ENCODE measurements at places on chromosomes 7 and 10.

DNA sequence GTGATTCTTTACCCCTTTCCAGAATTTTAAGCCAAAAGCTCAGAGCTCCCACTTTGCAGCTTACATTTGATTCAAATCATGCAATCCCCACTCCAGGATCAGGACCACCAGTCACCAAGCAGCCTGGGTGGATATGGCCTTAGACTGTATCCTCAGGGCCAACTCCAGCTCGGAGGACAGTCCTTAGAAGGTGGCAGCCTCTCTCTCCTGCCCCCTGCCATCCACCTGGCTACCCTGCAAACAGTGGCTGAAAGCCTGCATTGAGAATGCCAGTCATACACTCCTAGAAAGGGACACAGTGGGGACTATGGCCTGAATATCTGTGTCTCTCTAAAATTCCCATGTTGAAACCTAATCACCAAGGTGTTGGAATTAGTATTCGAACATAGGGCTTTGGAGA lies 50.0 kb upstream of the KCNMA1 start:
- no peak for DNase-seq

DNA sequence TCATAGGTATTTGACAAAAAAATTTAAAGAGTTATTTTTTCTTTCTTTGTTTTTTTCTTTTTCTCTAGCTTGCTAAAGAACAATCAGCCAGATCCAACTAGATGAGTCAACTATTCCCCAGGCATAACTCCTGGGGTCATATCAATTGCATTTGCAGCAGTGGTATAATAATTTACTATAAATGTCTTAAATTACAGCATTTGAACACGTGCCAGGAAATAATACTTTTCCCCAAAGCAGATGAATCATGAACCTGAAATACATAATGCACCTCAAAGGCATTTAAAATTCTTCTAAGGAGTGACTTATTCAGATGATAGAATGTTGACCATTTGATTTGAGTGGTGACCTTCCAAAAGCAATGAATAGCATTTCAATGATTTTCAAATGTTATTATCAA lies 190.1 kb downstream of the LRRTM3 start:
- no peak for DNase-seq

DNA sequence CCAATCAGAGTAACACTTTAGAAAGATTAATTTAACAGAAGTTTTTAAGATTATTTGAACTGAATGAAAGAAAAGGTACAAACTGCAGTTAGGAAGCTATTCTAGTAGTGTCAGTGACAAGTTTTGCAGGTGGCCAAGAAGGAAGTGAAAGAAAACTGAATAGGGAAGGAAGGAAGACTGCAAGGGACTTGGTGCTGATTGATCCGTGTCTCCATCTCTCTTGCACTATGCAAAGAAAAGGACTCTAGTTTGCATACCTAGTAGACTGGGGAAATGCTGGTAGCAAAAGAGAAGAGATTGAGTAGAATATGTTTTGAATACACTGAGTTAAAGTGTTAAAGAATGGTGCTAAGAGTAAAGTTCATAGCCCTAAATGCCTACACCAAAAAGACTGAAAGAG lies 33.0 kb downstream of the OR6V1 start:
- DNase-seq, result no peak

- DNase-seq, result no peak
These were observed 61.3 kb downstream of the AKR1D1 start for GRCh38 chr7:138137423-138138171.

DNA sequence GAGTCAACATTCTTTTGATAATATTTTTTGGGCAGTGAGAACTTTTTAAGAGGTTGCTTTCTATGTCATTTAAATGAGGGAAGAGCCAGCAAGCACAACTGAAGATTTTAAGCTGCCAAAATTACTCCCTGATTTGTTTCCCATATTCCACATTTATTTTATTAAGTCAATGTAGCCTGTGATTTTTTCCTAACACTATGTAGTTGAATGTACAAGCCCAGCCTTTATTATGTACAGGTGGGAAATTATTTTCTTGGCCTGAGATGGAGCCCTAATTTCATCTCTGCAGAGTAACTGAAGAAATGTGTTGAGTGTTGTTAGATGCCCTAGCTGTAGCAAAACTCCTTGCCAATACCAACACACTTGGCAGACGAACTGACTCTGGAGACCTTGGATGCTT lies 83.1 kb upstream of the MINDY3 start:
- no peak for DNase-seq

DNA sequence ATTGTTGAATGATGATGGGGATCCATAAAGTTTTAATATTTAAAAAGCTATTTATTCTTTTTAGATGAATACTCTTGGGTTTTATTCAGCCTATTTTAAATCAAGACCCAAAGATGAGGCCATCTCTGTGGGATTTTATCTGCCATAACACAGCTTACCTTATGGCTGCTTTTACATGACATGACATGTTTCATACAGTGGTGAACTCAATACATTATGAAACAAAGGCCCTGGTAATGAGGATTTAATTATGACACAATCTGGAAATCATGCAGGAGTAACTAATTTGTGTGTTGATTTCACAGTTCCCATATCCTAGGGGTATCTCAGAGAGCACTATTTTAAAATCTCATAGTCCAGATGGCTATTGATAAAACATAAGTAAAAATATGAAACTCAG lies 661.8 kb upstream of the FZD8 start:
- no peak for DNase-seq

GRCh38 chr7:45982907-45983719 lies 62.0 kb upstream of the IGFBP3 start:
- no peak for DNase-seq

- no peak for DNase-seq
These were observed 294.2 kb upstream of the ZMIZ1 start for GRCh38 chr10:78774614-78774998.

GRCh38 chr7:3980300-3980643 lies 679.2 kb downstream of the SDK1 start:
- DNase-seq, result no peak

- DNase-seq, result no peak
These were observed 268.1 kb upstream of the FZD8 start for GRCh38 chr10:35910234-35910633.

DNA sequence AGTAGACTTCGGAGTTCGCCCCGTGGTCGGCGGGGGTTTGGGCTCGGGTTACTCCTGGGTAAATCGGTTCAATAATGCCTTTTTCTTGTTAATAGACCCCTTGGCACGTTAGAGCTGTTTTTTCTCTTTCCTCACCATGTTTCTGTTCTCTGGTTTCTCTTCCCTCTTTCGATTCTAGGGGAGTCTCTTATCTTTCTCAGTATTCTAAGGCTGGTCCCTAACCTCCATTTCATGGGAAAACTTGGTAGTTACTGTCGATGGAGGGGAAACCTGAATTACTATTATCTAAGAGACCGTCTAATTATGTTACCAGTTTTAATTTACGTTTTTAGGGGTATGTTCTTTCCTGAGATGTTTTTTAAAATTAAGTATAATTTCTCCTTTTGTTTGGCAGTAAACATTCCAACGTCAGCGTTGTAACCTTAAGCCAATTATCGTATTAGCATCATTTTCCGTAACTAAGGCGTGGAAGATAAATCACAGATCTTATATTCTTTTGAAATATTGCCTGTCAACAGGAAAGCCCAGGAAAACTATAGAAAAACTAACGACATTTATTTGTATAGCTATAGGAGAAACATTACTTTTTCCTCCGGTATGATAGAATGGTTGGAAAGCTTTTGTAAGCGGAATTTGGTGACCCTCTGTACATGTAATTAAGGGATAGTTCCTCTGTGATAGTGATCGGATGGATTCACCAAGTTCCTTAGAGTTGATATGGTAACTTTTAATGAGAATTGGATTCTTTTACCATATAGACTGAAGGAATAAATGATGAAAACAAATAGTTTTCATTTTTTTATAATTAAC lies 847 bp downstream of the BTAF1 start:
- DNase-seq, result no peak

DNA sequence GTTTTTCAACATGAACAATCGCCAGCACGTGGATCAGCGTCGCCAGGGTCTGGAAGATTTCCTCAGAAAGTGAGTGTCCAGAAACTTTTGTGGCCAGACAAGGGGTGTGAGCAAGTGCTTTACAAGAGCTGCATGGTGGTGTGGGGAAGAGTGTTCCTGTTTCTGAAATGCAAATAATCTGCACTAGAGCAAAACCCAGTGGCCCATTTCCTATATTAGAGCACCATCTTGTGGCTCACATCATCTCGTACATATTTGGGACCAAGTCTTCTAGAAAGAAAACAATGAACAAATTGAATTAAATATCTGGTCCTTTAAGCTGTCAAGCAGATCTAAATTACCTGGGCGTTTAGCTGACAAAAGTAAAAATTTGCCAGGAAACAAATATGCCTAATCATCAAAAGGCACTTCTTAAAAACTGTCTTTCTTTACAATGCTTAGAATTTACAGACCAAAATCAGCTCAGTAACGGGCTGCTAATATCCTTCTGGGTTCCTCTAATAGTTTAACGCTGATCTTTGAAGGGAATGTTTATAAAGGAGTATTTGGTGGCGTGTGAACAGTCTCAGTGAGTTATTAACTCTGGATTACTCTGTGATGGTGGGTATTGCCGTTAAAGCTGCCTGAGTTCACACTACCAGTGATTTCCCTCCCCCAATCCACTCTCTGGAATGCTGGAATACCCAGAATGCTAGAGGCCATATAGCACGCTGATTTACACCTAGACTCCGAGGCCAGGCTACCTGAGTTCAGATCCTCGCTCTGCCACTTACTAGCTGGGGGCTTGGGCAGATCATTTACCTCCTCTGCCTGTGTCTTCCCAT lies 73.6 kb downstream of the SNX10 start:
- peak; percentile 12 for DNase-seq

- DNase-seq, result no peak
These were observed 230.9 kb downstream of the KLF6 start for GRCh38 chr10:3554121-3554522.
